ENCODE measurements at places on chromosomes 1 and 21. TPM values are rescaled to one million over a fixed set of nuclear protein-coding genes. Genes with fewer than 3 reads are reported as not detected.

S100A14 gene
- total RNA-seq, result 0.40 TPM

MAP3K6 gene
- total RNA-seq, result 6.8 TPM

FALEC gene
- 0.39 TPM for total RNA-seq

CACNA1S gene
- total RNA-seq, result not detected

C1orf167 gene
- not detected for total RNA-seq

CAMK1G gene
- total RNA-seq, result 0.22 TPM

LMX1A gene
- total RNA-seq, result not detected

GSTM1 gene
- total RNA-seq, result not detected

POLR3C gene
- total RNA-seq, result 32.0 TPM

POLR3GL gene
- 11.0 TPM for total RNA-seq

SYT14 gene
- total RNA-seq, result 0.11 TPM

RNU1-2 gene
- not detected for total RNA-seq

TUT4 gene
- total RNA-seq, result 17.7 TPM

BATF3 gene
- total RNA-seq, result 32.0 TPM
